ENCODE measurements at places on chromosomes 2 and 18.

- no peak for DNase-seq
Measured at GRCh38 chr2:191270306-191271161, 25.3 kb downstream of the MYO1B start.

- DNase-seq, result no peak
Measured at GRCh38 chr2:233141901-233142300, 81.8 kb downstream of the INPP5D start.

DNA sequence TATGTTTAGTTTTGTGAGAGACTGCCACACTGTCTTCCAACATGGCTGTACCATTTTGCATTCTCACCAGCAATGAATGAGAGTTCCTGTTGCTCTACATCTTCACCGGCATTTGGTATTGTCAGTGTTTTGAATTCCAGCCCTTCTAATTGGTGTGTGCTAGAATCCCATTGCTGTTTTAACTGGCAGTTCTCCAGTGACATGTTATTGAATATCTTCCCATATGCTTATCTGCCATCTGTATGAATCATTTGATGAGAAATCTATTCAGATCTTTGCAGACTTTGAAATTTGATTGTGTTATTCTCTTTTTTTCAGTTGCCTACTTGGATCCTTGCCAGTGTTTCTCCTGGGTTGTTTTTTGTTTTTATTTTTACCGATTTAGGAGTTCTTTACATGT lies 99.0 kb downstream of the SNTG2 start:
- no peak for DNase-seq

- DNase-seq, result no peak
Measured at GRCh38 chr2:122525336-122525735, 769.9 kb downstream of the TSN start.

GRCh38 chr18:46169464-46169941 lies 65.3 kb downstream of the HAUS1 start:
- no peak for DNase-seq

- no peak for DNase-seq
Measured at GRCh38 chr2:107776362-107776761, 50.3 kb upstream of the RGPD4 start.

GRCh38 chr18:76936877-76937276 lies 114.5 kb downstream of the ZNF236 start:
- no peak for DNase-seq

- no peak for DNase-seq
Measured at GRCh38 chr2:213243189-213244044, 40.8 kb upstream of the SPAG16 start.

DNA sequence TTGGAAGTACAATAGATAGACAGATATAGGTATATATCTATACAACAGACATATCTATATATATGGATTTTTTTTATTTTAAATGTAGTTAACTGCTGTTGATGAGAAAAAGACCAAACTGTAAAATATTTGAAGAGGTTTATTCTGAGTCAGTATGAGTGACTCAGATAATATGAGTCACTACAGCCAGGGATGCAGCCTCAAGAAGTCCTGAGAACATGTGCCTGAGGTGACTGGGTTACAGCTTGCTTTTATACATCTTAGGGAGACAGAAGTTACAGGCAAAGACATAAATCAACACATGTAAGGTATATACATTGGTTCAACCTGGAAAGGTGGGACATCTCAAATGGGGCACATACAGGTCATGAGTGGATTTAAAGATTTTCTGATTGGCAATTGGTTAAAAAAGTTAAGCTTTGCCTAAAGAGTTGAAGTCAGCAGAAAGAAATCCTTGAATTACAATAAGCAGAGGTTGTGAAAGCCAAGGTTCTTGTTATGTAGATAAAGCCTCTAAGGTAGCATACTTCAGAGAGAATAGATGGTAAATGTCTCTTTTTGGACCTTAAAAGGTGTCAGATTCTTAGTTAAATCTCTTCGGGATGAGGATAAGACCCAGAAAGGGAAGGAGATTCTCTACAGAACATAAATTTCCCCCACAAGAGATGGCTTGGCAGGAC lies 149.9 kb downstream of the RBM43 start:
- no peak for DNase-seq

DNA sequence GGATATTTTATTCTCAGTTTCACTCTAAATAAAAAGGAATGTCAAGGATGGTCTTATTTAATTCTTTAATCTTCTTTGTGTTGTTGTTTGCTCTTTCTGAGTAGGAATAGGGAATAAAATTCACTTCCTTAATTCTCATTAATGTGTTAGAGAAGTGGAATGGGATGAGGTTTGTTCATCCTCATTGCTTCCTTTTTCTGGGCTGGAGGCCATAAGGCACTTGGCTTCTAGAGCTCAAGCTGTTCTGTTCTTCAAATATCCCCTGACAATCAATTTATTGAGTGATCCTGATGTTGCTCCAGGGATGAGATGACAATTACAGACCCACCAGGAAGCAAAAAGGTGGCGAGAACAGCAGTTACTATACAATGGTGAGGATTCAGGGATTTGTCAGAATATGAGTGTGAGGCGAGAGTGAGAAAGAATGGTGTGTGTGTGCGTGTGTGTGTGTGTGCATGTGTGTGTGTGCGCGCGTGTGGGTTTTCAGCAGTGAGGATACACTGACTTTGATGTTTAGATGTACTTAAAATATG lies 557.6 kb upstream of the FANCL start:
- no peak for DNase-seq

GRCh38 chr18:58639751-58640427 lies 11.0 kb upstream of the ALPK2 start:
- DNase-seq, result no peak

DNA sequence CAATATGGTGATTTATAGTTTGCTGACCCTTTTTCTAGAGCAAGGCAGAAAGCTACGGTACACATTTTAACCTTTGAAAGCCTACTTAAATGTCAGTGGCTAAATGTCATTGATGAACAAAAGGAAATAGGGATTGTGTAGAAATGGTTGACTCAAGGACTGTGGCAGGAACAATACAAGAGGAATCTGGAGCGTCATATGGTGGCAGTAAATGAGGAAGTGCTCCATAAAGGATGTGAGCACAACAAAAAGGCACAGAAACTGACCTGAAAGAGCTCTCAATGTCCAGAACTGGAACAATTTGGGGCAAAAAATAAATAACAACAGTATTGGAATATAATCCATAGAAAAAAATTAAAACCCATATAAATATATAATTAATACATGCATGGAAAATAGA lies 443.9 kb upstream of the VRK2 start:
- no peak for DNase-seq

GRCh38 chr2:160075171-160075570 lies 12.8 kb upstream of the PLA2R1 start:
- no peak for DNase-seq

DNA sequence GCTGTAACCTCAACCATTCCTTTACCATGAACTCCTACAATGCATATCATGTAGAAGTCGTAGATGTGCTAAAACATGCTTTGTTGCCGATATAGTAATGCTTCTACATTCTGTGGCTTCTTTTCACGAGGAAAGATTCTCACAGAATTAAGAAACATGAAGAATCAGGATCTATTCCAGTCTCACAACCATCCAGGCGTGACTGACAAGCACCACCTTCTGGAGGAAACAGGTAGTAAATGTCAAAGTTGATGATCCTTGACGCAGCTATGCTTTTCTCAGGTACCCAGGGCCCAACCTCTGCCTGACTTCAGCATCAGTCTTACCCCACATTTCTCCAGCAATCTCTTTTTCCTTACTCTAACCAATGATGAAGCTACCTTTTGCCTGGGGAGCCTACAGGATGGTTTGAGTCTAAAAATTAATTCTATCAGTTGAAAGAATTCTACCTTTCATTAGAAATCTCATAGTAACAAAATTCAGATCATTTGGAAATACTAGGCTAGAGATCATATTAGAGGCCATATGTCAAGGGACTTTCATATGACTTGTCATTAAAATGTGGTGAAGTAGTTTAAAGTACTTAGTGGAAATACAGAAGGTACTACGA lies 123.3 kb upstream of the RND3 start:
- DNase-seq, result no peak

- no peak for DNase-seq
Measured at GRCh38 chr18:3660739-3661515, 211.0 kb downstream of the TGIF1 start.

GRCh38 chr2:235157746-235158482 lies 206.1 kb downstream of the SH3BP4 start:
- no peak for DNase-seq

DNA sequence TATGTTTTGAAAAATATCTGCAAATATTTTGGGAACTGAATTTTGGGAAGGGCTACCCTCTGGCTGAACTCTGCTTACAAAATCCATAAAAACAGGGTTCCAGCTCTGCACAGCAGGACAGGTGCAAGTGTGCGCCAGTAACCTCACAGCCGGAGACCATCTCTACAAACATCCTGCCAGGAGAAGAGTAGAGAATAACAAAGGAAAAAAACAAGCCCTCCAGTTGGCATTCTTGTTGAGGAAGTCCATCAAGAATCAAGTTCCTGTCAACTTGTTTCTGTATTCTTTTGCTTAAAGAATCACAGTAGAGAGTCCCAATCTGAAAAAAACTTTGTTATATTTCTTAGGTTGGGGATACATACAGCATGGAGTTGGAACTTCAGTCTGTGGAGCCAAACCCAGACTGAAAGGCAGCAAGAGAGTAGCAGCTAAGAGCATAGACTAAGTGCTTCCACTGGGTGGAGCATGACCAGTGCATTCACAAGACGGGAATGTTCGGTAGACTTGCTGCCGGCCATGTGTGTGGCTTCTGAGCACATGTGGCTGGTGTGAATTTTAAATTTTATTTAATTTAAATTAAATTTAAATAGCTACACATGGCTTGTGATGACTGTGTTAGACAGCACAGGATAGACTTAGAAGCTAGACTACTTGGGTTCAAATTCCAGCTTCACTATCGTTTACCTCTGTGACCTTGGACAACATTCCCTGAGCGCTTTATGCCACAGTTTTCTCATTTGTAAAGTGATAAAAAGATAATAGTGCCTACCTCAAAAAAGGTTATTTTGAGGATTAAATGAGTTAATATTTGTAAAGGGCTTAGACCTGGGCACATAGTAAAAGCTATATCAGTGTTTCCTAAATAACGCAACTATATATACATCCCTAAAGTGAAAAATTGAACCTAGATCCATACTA lies 41.9 kb downstream of the SPTBN1 start:
- no peak for DNase-seq

DNA sequence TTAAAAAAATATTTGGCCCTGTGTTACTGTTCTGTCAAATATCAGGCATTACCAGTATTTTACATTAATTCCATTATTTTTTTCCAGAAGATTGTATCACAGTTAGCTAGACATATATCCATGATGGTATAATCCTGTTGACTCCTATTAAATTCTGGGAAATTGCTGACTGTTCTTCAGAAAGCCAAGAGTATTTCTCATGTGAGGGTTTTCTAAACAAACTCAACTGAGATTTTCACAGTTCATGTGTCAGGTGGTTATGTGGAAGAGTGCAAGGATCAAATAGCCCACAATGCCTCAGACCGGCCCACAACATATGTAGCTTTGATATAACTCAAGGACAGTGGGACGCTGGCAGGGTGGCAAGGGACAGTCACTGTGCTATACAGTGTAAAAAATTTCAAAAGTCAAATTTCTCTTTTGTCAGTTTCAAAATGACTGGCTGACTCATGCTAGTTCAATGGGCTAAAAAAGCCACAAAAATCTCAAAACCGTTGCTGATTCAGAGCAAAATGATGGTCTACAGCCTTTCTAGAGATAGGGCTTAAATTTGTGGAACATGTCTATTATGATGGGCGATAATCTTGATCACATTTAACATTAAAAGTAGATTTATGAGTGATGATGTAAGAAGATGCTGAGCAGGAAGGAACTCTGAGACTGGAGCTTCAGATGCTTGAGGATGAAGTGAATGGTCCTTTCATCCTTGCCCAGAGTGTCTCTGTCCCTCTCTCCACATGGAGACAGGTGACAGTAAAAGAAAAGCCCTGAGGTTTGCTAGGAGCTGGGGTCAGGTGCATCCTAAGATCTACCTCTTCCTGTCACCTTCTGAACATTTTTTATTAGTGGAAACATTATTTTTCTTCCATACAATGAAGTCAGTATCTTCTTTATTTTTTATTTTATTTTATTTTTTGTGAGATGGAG lies 175.8 kb upstream of the PIEZO2 start:
- DNase-seq, result no peak

- DNase-seq, result no peak
Measured at GRCh38 chr2:144449028-144449406, 70.9 kb downstream of the ZEB2 start.

- no peak for DNase-seq
Measured at GRCh38 chr2:120109186-120110061, 96.5 kb downstream of the EPB41L5 start.

DNA sequence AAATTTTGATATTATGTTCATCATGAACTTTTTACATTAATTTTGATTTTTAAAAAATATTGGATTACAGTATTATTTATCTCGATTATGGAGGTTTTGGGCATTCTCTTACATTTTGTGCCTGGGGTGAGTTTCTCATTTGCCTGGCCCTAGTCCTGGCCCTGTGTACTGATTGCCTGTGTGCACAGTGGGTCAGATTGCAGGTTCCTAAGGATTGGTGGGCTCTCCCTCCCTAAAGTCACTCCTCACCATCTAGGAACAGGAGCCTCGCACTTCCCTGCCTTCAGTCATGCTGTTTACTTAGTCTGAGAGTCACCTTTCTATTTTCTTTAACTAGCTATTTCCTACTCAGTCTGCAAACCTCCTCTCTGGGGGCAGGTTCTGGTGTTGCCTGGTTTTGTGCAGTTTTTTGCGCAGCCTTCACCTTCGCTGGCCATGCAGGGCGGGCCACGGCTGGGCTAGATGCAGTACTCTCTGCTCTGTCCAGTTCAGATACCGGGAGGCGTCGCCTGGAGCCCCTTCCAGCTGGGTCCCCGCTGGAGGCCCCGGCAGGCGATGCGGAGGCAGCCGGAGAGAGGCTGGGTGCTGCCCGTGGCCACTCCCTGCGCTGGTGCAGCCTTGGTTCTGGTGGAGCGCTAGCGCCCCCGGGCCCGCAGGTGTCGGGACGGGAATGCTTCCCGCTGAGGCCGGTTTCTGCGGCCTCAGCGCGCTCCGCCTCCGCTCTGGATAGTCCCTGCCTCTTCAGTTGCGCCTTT lies 23.3 kb upstream of the MC5R start:
- DNase-seq, result no peak

DNA sequence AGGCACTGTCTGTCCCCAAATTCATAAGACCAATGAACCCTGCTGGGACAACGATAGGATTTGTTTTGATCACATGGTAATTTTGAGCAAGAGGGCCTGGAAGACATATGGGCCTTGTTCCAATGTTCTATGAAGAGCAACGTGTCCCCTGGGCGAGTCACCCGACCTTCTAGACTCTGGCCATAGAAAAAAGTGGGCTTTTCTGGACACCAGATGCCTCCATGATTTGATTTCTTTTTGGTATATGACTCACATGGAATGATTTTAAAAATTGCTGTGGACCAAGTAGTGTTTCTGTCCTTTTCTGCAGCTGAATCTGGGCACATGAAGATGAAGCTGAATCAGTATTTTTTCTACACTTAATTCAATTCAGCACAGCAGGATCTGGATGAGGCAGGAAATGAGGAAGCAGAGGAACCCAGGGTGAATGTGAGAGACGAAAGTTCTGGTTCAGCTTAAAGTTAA lies 104.9 kb downstream of the CDC42EP3 start:
- no peak for DNase-seq

DNA sequence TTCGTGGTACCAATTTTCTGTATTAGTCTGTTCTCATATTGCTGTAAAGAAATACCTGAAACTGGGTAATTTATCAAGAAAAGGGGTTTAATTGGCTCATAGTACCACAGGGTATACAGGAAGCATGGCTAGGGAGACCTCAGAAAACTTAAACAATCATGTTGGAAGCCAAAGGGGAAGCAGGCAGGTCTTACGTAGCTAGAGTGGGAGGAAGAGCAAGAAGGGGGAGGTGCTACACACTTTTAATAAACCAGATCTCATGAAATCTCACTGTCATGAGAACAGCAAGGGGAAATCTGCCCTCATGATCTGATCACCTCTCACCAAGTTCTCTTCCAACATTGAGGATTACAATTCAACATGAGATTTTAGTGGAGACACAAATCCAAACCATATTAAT lies 226.8 kb upstream of the TPO start:
- no peak for DNase-seq

All from stimulated activated CD4-positive, alpha-beta T cell treated with anti-CD3 and anti-CD28 coated beads, Interleukin-1b, Interleukin-23, amount 100 ng/mL, for 1 hour (primary cell).